Stimulated activated CD8-positive, alpha-beta memory T cell treated with anti-CD3 and anti-CD28 coated beads, Interleukin-2, amount 100 ng/mL, for 1 hour (primary cell): ENCODE measurements at places on chromosomes 7 and 10.

GRCh38 chr7:4177001-4177400, 505.1 kb upstream of the FOXK1 start:
- no peak for DNase-seq

DNA sequence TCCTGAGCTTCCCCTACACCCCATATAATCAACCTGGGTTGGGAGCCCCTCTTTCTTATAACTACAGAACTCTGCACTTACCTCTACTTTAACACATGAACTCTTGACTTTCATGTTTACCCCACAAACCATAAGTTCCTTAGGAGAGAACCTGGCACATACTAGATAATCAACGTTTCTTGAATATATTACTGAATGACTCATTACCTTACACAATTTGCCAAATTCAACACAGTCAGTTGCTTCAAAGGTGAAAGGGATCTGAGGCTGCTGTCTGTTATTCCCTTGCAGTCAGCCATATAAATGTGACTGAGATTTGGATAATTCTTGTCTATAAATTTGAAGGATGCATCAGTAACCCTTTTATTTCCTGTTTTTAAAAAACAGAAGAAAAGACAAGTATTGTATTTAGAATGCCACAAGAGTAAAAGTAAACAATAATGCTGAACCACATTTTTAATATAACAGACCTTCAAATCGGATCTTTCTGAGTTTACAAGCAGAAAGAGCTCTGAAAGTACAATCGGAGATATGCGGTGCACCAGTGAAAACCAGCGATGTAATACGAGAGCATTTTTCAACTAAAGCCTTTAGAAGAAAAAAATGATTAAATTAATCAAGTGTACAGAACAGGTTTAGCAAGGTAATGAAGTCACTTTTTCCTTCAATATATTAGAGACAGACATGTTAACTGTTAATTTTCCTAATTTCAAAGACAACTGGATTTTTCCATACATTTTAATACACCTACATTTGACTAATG, 29.5 kb upstream of the LRRC17 start:
- DNase-seq = no peak

GRCh38 chr10:137031-137430, 1.8 kb downstream of the ZMYND11 start:
- no peak for DNase-seq

DNA sequence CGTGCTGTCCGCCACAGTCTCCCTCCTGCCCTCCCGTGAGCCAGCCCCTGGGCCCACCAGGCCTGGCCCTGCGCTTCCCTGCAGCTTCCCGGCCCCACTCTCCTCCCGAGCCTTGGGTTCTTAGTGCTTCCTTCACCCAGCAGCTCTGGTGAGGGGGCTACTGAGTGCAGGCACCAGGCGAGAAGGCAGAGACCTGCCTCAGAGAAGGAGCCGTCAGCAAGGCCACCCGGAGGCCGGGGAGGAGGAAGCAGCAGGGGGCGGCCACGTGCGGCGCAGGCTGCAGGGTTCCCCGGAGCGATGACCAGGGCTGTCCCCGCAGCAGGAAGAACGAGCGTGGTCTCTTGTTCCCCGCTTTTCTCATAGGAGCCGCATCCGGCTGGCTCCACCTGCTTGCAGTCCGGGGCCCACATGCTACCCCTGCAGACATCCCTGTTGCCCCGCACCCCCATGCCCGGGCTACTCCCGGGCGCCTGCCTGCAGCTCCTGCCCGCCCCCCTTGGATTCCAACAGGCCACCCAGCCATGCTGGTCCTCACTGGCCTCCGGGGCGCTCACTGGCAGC, 20.5 kb downstream of the YKT6 start:
- DNase-seq = no peak

GRCh38 chr10:91144961-91145360, 75.5 kb upstream of the PCGF5 start:
- no peak for DNase-seq

- no peak for DNase-seq
These were observed 8.1 kb downstream of the TTYH3 start for GRCh38 chr7:2639695-2640481.

DNA sequence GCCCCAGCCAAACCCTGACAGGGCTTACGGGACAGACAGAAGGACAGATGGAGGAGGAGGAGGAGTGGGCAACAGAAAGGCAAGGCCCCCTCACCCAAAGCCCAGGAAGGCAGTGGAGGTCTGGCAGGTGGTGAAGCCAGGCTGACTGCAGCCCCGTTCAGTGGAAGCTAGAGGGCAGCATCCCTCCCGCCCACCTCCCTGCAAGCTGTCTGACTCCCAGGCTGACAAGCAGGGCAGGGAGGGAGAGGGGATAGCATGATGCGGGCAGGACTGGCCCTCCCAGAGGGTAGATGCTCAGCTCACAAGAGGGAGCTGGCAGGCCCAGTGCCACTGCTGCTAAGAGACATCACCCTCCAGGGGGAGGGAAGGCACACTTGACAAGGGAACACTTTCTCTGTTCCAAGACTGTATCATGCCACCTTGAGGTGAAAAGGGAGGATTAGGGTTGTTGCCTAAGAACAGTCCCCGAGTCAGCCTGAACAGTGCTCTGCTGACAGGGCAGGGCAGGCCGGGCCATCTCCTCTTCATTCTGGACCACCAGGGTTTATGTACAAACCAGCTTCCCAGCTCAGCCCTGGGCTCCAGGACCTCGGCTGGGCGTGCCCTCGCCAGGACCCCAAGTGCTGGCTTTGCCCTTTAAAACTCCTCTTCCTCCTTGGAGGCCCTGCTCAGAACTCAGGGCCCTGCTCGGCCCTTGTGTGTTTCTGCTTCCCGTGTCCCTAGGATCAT, 61.8 kb downstream of the RASGEF1A start:
- no peak for DNase-seq

DNA sequence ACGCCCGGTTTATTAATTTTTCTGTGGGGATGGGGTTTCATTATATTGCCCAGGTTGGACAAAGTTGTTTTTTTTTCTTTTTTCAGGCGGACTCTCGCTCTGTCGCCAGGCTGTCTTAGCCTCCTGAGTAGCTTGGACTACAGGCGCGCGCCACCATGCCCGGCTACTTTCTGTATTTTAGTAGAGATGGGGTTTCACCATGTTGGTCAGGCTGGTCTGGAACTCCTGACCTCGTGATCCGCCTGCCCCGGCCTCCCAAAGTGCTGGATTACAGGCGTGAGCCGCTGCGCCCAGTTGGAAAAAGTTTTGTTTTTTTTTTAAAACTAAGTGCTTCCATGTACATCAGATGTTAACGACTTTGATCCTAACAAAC, 542 bp upstream of the ZNF394 start:
- DNase-seq = no peak

DNA sequence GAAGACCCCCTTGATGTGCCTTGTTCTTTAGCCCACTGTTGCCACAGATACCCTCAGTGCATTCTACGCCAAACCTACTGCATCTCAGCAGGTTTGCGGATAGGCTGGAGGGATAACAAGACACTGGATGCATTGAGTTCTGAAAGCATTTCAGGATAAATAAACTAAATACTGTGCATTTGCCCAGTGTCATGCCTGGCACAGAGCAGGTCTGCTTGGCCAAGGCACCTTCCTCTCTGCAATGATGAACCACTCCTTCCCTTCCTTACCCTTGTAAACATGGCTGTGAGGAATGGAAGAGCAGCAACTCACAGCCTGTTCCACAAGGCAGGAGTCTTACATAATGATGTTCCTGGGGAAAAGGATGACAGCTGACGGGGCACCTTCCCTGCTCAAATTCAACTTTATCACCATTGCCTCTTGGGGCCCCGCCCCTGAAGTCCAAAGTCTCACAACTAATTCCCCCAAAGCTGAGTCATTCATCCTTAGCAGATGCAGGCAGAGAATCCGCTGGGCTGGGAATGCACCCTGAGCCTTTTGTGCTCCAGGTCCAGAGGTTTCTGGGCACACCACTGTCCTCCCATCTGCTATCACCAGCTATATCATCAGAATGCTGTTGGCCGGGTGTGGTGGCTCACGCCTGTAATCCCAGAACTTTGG, 11.6 kb downstream of the DDX56 start:
- no peak for DNase-seq

DNA sequence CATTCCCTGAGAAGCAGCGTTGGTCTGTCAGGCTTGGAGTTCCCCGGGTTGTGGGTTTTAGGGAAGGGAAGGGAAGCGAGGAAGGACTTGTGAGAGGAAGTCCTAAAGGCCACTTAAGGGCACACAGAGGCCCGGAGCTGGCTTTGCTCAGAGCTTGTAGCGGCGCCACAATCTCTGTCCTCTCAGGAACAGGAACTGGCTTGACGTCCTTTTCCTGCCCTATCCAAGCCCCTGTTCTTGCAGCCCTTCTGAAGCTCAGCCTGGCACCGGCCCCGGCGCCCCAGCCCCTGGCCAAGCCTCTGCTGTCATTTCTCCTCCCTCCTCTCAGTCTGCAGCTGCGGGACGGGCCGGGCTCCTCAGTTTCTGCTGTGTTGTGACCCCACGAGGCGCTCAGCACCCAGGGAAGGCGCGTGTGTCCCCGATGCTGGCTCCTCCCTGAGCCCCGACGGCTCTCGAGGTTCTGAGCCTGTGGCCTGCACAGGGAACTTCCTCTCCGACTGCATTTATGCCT, at the start of gene GIMAP8:
TSS of gene GIMAP8 (plus strand) at position 140 of the 511 bp plus-strand sequence. CDS start 16,069 bp downstream, outside the sequence.
- no peak for DNase-seq

DNA sequence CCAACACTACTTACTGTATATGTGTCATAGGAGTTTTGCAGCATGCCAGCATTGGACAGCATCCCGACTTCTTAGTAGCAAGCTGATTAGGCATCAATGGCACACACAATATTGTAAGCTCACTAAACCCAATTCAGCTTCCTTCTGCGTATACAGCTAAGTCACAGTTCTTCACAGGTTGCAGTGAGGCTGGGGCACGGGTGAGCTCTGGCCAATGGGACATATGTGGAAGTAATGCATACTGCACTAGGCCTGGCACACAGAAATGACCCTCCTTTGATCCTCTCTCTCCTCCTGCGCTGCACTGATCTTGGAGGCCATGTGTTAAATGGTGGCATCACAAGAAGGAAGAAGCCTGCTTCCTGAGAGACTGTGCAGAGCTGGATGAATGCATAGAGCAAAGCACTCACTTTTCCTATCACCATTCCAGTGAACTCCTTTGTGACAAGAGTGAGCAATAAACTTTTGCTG, 11.9 kb downstream of the RAB11FIP2 start:
- no peak for DNase-seq

GRCh38 chr10:98212196-98212595, 55.8 kb downstream of the LOXL4 start:
- DNase-seq = no peak

GRCh38 chr7:80362677-80363076, 149.2 kb downstream of the GNAT3 start:
- no peak for DNase-seq

GRCh38 chr10:106714734-106715555, 449.6 kb downstream of the SORCS1 start:
- DNase-seq = no peak

- DNase-seq = no peak
These were observed 1.1 kb downstream of the PLXDC2 start for GRCh38 chr10:19817231-19817933.

- DNase-seq = no peak
These were observed 24.3 kb upstream of the NKX6-2 start for GRCh38 chr10:132810141-132810806.

GRCh38 chr7:155738652-155739537, 73.4 kb downstream of the SHH start:
- peak; percentile 14 for DNase-seq

DNA sequence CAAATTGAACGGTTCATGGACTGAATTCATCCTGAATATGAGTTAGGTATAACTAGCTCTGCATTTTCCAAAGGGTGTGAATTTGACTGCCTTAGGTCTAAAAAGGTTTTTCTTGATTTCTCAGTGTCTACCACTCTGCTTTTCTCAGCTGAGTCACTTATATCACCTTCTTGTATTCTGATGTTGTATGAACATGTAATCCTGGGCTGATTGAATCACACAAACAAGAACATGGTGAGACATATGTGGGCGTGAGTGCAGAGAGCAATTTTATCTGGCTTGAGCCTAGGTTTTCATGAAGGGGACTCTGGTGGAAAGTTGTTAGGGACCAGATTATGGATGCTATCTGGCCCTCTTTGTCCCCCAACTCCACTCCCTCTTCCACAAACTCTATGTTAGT, 239.8 kb downstream of the SUGCT start:
- DNase-seq = no peak

- no peak for DNase-seq
These were observed 38.5 kb downstream of the MTURN start for GRCh38 chr7:30173058-30173897.

DNA sequence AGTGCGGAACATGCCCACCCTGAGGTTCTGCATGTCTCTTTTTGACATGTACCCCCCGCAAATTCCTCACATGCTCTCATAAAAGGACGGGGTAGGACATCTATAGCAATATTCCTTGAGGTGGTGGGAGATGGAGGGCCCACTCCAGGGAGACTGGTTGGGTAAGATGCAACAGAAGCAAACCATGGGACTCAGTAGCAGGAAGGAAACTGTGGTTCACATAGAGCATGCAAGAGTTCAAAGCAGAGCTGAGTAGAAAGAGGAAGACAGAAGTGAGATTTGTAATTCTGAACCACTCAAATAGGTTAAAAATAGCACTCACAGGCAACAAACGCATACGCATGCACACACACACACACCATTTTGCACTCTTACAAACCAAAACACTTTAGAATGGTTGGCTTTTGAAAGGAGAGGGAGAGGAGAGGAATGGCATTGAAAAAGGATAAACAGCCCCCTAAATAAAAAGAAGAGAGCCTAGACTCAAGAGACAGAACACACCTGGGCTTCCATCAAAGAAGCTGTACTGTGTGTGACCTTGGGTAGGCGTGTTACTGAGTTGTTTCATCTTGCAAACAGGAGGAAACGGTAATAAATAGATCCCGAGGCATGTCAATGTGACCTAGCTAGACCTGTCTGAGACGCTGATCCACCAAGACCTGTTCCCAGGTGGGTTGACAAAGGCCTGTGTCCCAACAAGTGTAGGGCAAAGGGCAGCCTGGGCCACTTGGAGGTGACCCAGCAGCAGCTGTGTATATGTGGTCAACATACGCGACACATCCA, 77.6 kb upstream of the LRRC4 start:
- DNase-seq = no peak

DNA sequence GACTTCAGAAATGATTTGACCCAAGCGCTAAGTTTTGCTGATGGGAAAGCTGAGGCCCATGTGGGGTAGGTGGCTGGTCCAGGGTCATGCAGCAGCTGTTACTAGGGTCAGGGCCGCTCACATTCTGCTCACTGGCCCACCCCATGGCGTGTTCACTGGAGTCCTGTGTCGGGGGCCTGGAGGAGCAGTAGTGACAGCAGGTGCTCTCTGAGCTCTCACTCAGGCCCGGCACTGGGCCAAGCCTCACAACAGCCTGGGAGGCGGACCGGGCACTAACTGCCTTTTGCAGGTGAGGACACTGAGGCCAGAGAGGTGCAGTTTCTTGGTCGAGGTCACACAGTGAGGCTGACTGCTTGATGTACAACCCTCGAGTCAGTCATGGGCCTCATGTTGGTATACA, 82.7 kb downstream of the GLRX3 start:
- no peak for DNase-seq

GRCh38 chr10:34612938-34613337, 202.2 kb downstream of the PARD3 start:
- DNase-seq = no peak

- no peak for DNase-seq
These were observed 1.7 kb upstream of the HMX2 start for GRCh38 chr10:123146013-123146893.
